Liver (tissue), 10 donors: ENCODE measurements at places on chromosomes 16 and 17. TPM values are rescaled to one million over a fixed set of nuclear protein-coding genes. Genes with fewer than 3 reads are reported as not detected.
A peak's percentile ranks its signal among the peaks of the same experiment; 100 is the strongest.

- no peak for DNase-seq
These were observed 135.2 kb downstream of the CCDC182 start for GRCh38 chr17:57609878-57610270.

GRCh38 chr16:10181196-10182162 lies 749 bp downstream of the GRIN2A start:
- DNase-seq = peak; percentile 70

DNA sequence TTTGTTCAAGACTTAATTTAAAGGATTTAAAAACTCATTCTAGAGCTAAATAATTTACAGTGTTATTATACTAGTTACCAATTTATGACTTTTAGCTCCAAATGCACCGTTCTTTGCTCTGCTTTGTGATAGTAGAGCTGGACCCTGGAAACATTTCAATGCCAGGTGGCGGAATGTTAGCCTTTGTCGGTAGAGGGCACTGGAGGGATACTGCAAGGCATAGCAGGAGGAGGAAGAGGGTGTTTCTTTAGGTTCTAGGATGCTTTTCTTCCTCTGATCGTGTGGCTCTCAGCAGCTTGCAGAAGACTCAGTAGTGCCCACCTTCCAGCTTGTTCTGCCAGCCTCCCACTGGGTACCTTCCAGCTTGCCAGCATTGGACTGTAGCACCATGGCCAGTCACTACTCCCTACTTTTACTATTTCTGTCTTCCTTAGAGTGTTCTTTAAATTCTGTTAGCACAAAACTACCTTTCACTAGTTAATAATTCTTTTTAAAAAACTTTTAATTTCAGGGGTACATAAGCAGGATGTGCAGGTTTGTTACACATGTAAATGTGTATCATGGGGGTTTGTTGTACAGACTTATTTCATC lies 325.3 kb downstream of the UTP18 start:
- DNase-seq = no peak

MT1M gene
- polyA plus RNA-seq = 343 TPM

DNA sequence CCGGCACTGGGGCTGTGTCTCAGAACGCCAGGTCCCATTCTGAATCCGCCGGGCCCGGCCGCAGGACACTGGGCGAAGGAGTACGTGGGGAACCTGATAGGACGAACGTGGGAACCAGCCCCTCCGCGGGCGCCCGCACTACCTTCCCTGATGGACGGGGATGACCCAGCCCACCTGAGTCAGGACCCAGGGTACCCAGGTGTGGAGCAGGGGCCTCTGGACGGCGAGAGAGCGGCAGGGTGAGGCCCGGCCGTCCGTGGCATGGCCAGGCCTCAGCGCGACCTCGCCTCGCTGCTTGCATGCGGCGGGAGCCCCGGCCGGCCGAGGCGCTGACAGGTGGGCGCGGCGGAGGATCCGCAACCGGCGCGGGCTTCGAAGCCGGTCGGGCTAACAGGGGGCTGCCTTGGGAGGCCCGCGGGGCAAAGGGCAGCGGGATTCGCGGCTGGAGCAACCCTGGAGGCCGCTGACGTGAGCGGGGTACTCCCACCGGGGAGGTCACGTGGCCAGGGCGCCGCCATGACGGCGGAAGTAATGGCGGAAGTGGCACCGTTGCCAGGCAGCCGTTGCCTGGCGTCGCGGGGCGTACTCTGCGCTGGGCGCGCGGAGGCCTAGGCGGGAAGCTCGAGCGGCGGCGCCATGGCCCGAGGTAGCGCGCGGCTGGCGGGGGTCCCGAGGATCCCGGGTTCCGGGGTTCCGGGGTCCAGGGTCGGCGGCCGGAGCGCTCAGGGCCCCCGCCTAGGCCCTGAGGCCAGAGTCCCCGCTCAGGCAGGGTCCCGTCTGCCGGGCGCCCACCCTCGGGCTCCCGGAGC lies at the start of gene WDR90:
TSS of gene WDR90 (plus strand) at position 585 of the 809 bp plus-strand sequence. CDS start at position 637, 52 bp downstream.
- peak; percentile 92 for DNase-seq

DNA sequence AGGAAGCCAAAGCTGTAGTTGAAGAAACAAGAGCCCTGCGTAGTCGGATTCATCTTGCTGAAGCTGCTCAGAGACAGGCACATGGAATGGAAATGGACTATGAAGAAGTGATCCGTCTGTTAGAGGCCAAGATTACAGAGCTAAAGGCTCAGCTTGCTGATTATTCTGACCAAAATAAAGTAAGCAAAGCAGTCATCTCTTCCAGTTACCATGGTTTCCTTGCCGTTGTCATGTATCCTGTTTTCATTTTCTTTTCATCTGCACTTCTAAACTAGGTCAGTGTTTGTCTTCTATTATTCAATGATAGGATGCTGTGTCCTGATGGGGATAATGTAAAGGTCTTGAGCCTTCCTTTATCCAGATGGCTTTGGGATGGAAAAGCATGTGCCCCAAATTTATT lies 104.3 kb downstream of the STXBP4 start:
- no peak for DNase-seq

GRCh38 chr17:74843352-74843627 lies 16.4 kb downstream of the GRIN2C start:
- DNase-seq = no peak

GRCh38 chr17:34076743-34077631 lies 178.1 kb upstream of the CCL2 start:
- DNase-seq = no peak

- no peak for DNase-seq
These were observed 2.9 kb upstream of the ZSCAN10 start for GRCh38 chr16:3101841-3102470.

DNA sequence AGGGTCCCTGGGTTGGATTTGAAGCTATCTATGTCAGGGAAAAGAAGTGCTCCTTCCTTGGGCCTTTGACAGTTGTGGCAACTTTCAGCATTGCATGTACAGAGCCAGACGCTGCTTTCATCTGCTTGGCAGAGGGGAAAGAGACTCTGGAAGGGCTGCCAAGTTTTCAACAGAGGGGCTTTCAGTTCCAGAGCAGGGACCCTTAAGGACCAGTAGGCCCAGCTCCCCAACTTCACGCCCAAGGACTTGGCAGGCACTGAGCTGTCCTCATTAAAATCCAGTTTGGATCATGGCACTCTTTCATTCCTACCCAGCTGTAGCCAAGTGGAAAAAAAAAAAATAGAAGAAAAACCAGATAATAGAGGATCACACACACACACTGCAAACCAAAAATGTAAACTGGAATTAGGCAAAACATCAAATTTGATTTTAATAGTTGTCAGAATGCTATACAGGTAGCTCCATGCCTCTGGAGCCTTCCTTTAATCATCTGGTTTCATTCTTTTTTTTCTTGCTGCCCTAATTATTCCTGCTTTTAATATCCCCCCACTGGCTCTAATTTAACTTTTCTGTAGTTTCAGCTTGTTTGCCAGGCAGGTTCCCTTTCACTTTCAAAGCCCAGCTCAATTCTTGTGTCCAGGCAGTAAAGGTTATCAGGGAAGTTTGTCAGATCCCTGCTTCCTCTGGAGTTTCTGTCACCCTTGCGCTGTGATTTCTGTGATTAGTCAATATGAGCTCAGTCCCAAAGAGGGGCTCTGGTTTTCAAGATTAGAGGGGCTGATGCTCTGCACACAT lies 702.6 kb upstream of the CDH8 start:
- no peak for DNase-seq

GP1BA gene
- 0.03 TPM for polyA plus RNA-seq

GRCh38 chr17:32634167-32634566 lies 147.4 kb downstream of the CDK5R1 start:
- DNase-seq = no peak

ZKSCAN2 gene
- 0.89 TPM for polyA plus RNA-seq

MMP15 gene
- polyA plus RNA-seq = 7.0 TPM

DNA sequence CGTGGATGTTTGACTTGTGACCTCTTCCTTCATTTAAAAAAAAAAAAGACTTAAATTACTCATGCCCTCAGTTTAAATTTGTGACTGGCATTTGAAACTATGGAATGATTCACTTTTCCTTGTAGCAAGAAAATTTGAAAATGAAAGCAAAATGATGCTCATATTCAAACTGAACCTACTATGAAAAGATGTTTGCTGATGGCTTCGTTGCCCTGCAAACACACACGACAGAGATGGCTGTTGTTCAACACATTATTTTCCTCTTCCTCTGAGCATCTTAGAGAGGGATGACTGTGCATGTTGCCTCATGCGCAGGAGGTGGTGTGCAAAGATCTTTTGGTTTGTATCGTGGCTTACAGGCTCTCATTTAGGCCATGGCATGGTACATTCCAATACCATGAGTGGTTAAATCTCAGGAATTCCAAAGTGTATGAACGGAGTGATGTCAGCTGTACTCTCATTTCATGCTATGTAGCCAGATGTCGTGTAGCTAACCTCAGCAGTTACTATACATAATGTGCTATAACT lies 164.5 kb downstream of the PRKCA start:
- DNase-seq = no peak

DNA sequence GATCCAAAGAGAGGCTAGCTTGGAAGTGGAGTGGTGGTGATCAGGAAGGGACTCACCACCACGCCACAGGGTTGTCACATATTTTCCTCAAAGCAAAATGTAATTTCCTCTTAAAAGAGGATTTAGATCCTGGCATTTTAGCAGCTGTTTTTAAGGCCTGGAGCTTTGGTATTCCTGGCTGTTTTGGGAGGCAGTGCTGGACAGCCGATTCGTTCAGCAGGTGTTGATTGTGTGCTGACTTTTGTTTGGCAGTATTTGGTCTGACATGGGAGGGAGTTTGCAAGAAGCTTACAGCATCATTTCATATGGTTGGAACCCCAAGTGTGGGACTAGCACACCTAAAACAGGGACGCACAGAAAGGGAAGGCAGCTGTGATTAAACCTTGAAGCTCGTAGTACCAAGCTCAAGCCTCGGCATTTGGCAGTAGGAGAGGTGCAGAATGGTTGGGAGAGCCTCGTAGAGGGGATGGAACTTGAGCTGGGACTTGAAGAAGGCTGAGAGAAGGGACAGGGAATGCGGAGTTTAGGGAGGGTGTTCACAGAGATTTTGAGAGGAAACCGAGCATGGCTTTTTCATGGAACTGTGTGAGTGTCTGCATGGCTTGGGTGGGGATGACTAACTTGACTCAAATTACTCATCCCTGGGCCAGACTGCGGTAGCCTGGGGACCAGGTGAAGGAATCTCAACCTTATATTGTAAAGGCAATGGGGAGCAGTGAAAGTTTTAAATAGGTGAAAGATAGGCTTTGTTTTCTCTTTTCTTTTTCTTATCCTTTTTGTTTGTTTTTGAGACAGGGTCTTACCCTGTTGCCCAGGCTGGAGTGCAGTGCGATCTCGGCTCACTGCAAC lies 52.3 kb downstream of the RPTOR start:
- DNase-seq = no peak

GRCh38 chr17:58756246-58757161 lies 850 bp downstream of the PPM1E start:
- DNase-seq = no peak

DNA sequence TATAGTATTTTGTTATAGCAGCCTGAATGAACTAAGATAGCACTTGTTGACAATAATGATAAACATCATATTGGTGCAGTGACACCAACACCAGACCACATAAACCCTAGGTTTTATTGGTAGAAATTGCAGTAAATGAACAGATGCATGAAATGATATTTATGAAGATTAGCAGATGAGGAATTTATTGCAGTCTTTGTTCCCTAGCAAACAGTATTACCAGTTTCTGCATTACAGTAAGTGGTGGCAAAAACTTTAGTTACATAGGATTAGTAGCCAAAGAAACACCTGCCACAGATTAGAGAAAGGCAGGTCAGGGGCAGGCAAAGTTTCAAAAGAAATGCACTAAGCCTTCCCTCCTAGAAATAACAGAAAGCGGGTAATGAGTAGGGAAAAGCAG lies 17.7 kb upstream of the TANC2 start:
- no peak for DNase-seq

KRT17 gene
- 0.15 TPM for polyA plus RNA-seq

DNA sequence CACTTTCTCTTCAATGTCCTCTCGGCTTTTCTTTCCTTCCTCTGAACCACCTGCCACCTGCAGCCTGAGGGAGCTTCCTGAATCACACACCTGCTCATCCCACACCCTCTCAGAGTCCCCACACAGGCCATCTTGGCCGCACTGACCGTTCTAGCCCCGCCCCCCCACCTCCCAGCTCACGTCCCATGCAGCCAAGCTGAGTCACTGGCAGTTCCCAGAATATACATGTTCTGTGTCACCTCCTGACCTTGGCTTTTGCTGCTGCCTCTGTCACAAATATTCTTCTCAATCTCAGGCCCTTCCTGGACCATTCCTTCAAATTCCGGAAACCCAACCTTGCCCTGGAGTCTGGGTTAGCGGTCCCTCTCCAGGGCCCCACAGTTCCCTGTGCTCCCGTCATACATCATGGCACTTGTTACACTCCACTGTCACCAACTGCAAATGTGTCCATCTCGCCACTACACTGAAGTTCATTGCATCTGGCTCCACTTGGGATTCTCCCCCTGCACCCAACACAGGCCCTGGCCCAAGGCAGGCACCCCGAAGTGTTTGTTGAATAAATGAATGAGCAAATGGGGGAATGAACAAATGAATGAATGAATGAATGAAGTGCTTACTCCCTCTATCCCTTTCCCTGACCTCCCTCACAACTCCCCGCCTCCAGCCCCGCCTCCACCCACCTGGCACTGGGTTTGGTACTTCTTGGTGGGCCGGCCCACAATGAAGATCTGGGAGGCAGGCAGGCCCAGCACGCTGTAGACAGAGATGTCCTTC lies 12.8 kb downstream of the PIMREG start:
- DNase-seq = no peak

GRCh38 chr16:1088295-1089170 lies 7.5 kb downstream of the C1QTNF8 start:
- no peak for DNase-seq

DNA sequence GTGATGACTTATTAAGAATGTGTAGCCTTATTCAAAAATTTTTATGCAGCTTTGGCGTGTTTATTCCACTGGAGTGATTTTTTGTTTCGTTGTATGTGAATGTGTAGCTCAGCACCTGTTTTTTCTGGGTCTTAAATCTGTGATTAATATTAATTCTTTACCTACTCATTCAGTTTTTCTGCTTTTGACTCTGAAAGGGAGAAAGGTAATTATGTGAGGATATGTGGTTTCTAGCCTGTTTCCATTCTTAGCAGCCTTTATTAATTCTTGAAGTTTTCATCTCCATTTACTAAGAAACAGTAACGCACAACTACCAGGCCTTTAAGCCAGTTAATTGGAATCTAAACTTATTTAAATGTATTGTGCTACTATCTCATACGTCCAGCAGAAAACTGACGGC lies 7.0 kb downstream of the HEATR3 start:
- no peak for DNase-seq

DNA sequence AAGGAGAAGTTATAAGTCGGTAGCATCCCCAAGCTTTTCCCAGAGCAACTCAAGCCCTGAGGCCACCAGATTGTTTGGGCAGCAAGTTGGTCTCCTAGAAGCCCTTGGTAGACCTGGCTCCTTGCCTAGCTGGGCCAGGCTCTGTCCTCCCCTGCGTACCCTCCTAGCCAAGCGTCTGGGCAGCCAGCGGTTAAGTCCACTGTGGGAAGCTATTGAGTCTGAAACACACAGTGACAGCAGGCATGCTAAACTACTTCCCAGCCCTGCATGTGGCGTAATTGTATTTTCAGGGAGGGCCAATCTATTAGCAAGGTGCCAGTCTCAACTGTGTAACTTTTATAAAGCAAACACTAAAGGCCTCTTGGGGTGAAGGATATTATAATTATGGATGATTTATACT lies 419.1 kb upstream of the RBFOX1 start:
- no peak for DNase-seq
